HS-27A (cell line): ENCODE measurements at places on chromosomes 3 and 15.

DNA sequence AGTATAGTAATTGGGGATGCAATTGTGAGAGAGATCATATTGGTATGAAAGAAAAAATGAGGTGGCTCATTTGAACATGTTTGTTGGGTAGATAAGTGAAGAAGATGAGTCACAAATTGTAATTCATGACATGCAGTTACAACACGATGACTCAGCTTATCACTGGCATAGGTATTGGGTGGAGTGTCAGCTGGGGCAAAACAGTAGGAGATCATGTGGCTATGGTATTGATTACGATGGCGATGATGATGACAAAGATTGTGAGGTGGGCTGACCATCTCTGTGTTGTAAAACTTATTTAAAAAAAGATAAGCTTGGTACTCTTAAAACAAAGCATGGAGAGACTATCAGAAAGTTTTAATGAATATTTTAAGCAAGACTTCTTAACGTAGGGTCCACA lies 11.6 kb upstream of the DPH6 start:
- DNase-seq: peak; percentile 69

DNA sequence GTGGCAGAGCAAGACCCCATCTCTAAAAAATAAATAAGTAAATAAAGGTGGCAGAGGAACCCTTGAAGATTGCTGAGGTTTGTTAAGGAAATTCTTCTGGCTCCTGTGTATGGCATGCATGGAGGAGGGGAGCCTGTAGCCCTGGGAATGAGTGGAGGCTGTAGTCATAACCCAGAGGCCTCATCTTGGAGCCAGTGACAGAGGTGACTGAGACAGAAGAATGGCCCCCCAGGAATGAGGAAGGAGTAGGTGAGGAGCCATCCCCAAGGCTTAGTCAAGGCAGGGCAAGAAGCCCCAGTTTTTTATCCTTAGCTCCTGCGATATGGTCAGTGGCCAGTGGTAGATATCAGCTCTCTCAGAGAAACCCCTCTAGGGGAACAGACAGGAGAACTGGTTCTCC lies 46.5 kb downstream of the BSN start:
- DNase-seq: no peak

GRCh38 chr3:54968546-54969172 lies 40.8 kb upstream of the LRTM1 start:
- no peak for DNase-seq

GRCh38 chr3:88703501-88704059 lies 403.8 kb upstream of the EPHA3 start:
- DNase-seq: no peak

GRCh38 chr15:69491038-69491505 lies 38.5 kb downstream of the RPLP1 start:
- DNase-seq: no peak

GRCh38 chr3:48463703-48464102 lies 17.2 kb downstream of the ATRIP start:
- DNase-seq: no peak

- DNase-seq: no peak
Observed at GRCh38 chr3:19155375-19155774, 7.1 kb downstream of the KCNH8 start.

- no peak for DNase-seq
Observed at GRCh38 chr15:56804279-56804678, 71.0 kb upstream of the ZNF280D start.

GRCh38 chr3:33061782-33062181 lies 35.2 kb downstream of the GLB1 start:
- no peak for DNase-seq

DNA sequence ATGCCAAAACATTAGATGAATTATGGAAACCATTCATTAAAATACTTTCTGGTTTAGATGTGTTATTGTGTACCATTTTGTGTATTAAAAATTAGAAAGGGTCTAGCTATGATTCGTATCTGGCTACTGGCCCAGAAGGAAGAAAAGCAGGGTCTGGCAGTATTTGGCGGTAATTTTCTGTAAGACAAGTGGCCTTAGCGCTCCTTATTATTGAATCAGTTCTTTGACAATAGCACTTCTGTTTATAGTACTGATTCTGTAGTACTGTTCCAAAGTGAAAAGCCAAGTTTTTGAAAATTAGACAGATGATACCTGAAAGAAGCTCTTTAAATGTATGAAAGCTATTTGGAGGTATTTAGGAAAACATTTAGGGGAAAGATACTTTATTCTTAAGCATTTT lies 10.2 kb downstream of the GLCE start:
- no peak for DNase-seq

DNA sequence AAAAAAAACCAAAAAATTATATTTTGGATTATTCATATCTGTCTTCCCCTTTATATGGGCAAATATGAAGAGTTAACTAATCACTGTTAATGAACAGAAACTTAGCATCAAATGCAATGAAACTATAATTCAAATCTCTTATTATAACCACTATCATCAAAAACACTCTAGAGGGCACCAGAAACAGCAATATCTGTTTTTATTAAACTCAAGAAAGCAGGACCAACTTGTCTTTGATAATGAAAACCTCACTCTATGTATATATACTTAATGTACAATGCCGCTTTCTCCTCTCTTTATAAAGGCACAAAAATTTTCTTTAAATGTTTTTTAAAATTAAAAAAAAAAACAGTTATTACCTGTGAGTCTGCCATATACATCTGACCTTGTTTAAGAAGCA lies 92.7 kb downstream of the UACA start:
- DNase-seq: no peak
